A549 (cell line): ENCODE measurements at places on chromosomes 7 and 10.
A peak's percentile ranks its signal among the peaks of the same experiment; 100 is the strongest.

- DNase-seq = no peak
These were observed 615 bp upstream of the WBP1L start for GRCh38 chr10:102743078-102743587.

GRCh38 chr10:74075906-74076305 lies 74.7 kb downstream of the AP3M1 start:
- no peak for DNase-seq

- DNase-seq = no peak
These were observed 190.8 kb upstream of the MTPN start for GRCh38 chr7:136167991-136168390.

DNA sequence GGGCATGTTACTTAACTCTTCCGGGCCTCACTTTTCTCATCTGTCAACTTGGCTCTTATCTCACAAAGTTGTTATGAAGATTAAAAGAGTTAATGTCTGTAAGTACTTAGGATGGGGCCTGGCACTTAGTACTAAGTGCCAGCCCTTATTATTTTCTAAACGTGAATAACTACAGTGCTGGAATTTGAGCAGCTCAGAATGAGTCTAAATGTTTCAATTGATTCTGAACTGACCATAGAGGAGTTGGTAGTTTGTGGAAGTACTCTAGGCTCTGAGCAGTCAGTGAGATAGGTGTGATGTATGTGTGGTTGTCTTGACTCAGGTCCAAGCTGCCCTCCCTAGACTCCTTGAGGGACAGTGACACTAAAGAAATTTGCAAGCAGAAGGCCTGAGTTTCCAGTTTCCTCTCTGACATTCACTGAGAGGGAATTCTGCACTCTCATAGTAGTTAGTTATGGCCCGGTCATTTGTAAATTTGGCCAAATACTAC lies 18.5 kb upstream of the JAZF1 start:
- no peak for DNase-seq

DNA sequence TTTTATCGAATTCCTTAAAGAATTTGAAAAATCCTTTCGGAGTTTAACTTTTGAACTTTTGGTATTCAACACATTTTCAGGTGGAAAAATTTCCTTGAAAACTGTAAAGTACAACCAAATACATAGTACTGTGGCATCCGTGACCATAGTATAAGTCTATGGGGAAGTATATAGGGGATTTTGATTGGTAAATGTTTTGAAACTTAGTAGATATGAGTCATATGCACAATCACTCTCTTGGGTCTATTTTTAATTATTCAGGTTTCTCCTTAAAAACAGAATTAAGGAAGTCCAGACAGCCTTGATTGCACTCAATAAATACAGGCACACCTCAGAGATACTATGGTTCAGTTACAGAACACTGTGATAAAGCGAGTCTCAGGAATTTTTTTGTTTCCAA lies 64.2 kb downstream of the AVL9 start:
- DNase-seq = no peak

DNA sequence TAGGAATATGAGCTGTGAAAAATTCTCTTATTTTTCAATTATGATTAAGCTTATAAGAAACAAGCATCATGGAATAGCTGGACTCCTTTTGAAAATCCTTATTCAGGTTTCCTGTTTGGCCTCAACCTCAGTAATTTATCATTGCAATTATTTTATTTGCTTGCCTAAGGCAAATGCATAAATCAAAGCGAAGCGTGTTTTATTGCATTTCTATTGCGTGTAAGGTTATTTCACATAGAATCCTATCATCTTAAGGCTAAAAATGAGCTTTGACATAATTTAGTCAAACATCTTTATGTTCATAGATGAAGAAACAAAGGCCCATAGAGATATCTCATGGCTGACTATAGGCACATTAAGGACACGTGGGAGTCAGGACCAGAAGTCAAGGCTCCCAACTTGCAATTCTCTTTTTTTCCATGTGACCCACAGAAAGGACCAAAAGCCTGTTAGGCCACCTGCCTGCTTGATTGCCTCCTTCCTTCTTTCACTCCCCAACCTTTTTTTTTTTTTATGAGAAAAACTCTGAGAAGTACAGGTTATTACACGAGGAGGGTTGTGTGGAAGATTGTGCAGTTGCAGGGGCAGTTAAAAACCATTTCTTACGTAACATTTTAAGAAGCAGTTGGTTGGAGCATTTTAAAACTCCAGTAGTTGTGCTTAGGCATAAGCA lies 261.0 kb downstream of the HDAC9 start:
- no peak for DNase-seq

DNA sequence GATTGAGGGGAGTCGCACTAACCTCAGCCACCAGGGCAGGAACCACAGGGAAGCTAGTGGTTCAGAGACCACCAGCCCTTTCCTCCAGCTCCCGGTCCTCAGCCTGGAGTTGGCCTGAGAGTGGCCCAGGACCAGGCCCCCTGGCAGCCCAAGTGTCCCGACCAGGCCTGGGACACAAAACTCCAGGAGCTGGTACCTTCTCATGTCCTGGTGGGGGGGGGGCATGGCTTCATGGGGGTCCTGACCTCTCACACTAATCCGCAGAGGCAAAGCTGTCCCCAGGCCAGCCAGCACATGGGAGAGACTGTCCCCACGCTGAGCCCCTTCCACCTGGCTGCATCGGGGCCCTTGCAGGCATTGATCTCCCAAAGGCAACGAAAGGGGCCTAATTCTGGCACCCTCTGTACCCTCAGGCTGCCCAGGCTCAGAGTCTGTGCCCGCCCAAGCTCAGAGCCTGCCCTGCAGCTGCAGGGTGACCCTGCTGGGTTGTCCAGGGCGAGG lies 28.2 kb downstream of the GPRIN2 start:
- DNase-seq = no peak

- DNase-seq = no peak
These were observed 8.1 kb upstream of the PDSS1 start for GRCh38 chr10:26689399-26689798.

GRCh38 chr7:38186593-38187314 lies 8.7 kb downstream of the STARD3NL start:
- peak; percentile 42 for DNase-seq

- DNase-seq = no peak
These were observed 58.5 kb upstream of the MKX start for GRCh38 chr10:27804136-27804535.

GRCh38 chr10:100786591-100786990 lies 41.2 kb downstream of the PAX2 start:
- DNase-seq = no peak
